ENCODE measurements at places on chromosomes 3 and 15.

- no peak for DNase-seq
Measured at GRCh38 chr3:58082047-58082446, 73.8 kb downstream of the FLNB start.

- no peak for DNase-seq
Measured at GRCh38 chr3:111246967-111247760, 175.5 kb downstream of the NECTIN3 start.

DNA sequence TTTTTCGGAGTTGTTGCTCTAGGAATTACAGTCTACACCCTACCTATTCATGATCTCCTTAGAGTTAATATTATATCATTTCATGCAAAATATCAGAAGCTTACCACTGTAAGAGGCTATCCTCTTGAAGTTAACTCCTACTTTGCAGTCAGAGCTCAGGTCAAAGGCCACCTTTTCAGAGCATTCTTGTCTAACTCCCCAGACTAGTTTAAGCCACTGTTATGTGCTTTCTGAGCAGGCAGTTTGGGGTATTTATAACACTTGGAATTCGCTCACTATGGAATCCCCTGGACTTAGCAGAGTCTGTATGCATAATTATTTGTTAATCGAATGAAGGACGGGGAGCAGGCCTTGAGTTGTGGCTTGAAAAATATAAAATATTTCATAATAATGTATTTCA lies 21.7 kb downstream of the MED12L start:
- DNase-seq, result no peak

- DNase-seq, result no peak
Measured at GRCh38 chr3:46098319-46098761, 71.1 kb upstream of the XCR1 start.

DNA sequence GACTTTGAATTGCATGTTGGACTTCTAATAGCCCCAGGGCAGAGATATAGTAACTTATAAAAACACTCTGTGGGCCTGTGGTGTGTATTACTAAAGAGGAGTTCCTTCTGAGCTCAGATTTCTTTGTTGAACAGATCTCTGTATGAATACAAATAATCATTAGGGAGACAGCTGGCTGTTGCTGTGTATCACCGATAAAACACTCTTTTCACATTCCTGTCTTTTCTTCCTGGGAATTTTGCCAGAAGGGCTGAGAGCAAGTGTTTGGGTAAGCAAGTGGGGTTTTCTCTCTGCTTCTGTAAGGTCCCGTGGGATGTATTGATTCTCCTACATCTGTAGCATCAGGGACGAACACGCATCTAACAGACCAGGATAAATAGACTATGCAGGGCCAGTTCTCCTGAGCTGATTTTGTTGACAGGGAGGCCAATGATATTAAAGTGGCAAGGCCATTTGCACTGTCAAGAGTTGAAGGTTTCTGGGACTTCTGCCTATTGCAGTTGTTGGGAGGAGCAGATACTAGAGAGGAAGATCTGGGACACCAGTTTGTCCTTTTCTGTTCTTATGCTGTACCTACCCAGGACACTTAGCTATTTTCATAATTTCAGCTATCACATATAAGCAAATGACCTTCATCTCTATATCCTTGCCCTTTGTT lies 225.9 kb upstream of the CD96 start:
- DNase-seq, result peak; percentile 68

- DNase-seq, result no peak
Measured at GRCh38 chr3:12464181-12464580, 20.1 kb upstream of the TSEN2 start.

DNA sequence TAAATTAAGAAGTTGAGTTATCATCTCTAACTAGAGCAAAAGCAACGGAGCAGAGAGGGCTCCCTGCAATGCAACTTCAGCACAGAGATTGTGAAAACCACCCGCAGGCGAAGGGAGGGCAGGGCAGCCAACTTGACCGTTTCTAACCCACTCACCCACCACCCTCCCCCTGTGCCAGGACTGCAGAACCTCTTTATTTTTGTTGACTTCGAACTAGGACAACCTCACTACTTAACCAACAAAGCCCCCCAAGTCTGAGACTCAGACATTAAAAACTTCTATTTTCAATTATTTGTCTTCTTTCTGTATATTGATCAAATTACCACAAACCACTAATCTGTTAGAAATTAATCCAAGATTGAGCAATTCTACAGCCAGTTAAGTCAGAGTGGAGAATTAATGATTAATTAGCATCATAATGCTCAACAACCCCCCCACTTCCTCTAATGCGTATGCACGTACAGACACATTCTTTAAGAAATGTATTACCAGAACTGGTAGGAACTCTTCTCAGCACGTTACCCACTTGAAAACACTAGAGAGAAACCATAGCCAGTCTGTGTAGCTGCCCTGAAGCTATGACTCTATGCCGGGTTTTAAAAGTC lies 2.0 kb downstream of the MGLL start:
- no peak for DNase-seq

DNA sequence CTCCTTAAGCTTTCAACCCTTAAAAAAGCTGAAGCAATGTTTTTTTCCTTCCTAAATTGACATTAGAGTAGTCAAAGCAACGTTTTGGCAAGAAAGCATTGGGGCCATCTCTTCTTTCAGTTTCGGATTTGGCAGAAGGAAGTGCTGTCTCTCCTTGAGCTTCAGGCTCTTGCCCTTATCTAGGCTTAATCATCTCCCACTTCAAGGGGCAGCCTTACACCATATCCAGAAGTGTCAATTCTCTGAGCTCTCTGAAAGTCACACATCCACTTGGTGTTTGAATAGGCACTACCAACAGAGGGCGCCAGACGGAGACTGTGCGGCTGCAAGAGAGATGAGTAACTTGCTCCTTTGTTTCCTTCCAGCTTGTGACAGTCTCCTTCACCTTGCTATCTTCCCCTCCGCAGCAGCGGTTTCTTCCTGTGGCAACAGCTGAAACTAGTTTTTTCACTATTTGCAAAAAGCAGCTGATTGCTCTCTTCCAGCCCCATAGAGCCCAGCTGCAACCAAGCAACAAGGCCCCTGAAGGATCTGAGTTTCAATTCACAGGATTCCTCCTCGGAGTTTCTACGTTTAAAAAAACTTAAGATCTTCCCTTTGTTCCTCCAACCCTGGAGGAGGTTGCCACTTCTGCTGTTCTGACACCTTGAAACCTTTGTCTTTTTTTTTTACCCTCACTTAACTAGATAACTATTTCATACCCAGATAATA lies 147.0 kb upstream of the SLCO3A1 start:
- DNase-seq, result peak; percentile 1

- no peak for DNase-seq
Measured at GRCh38 chr3:152084441-152085158, 184.1 kb upstream of the MBNL1 start.

GRCh38 chr3:157436583-157437291 lies at the start of gene PTX3:
TSS of gene PTX3 (plus strand) at chr3:157436850. CDS start at chr3:157436934, 84 bp downstream.
- no peak for DNase-seq

DNA sequence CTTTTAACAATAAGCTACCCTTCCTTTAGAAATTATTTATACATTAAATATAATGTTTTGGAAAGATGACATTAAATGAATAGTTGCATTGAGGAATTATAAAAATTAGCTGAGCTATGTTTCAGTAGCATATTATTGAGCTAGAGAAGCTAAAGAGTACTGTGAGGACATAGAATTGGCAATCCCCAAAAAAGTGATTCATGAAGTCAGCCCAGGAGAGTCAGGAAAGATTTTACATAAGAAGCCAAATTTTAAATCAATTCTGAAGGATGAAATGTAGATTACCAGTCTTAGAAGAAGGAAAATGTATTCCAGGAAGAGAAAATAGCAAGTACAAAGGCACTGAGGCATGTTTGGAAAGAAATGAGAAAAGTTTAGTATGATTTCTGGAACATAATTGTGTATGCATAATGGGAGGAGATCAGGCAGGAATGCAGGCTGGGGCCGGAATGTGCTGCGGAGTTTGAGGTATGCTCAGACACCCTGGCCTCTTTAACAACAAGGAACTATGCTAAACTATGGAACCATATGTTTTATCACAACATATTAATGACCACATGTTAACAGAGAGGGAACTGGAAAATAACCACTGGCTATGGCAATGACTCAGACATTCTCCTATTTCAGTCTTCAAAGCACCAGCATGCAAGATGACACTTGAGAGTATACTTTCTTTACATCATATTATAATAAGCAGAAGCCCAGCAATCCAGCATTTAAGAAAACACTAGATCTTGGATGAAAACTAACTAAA lies 103.3 kb upstream of the COL8A1 start:
- no peak for DNase-seq

DNA sequence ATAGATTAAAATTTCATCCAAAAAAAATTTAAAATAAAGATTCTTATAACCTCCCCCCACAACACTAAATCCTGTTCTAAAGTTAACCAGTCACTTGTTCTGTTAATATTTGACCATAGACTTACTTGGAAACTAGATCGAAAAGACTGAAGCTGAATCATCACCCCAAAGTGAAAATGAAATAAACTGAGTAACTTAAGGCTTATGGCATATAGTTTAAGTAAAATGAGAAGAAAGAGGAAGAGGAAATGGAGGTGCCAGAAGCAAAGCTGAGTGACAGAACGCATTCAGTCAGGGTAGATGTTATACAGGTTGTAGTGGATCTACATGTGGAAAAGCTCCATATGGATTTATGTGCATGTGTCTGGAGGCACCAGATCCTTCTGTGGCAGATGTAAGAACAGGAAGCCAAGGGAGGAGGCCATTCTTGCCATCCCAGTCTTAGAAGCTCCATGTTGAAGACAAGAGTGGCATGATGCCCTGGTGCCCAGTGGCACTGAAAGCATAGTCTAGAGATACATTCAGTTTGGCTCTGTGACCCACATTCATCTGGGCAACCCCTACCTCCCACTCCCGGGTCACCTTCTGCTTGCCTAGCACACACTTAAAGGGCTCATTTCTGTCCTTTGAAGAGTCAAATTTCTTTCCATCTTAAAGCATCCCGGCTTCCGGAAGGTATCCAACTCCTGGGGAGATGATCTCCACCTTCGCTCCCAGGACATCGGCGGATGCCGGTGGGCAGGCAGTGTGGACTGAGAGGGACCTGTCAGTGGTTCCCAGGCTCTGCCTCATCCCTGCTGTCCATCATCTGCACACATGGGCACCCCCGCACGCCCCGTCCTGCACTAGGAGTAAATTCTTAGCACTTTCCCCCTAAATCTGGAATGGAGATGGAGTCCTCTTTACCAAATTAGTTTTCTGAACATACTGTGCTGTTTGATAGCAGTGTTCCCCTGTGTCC lies 90.8 kb downstream of the NEO1 start:
- no peak for DNase-seq

- DNase-seq, result no peak
Measured at GRCh38 chr15:22939051-22939450, 41.1 kb downstream of the CYFIP1 start.

- DNase-seq, result no peak
Measured at GRCh38 chr3:152126260-152126659, 142.5 kb upstream of the MBNL1 start.

DNA sequence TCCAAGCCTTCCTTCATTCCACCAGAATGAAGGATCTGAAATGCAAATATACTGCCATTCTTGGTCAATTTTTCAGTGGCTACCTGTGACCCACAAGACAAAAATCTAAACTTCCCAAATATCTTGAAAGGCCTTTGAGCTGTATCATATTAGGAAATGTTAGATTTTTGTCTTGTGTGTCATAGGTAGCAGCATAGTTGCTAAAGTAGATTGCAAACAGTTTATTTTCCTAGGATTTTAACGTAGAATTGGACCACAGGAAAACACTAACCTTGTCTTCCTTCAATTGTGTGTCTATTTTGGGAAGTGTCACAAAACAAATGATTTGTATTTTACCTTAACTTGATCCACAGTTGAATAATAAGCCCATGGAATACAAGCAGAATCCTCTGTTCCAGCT lies 42.4 kb downstream of the CP start:
- DNase-seq, result no peak

- DNase-seq, result no peak
Measured at GRCh38 chr3:120469440-120469839, 18.6 kb upstream of the FSTL1 start.

DNA sequence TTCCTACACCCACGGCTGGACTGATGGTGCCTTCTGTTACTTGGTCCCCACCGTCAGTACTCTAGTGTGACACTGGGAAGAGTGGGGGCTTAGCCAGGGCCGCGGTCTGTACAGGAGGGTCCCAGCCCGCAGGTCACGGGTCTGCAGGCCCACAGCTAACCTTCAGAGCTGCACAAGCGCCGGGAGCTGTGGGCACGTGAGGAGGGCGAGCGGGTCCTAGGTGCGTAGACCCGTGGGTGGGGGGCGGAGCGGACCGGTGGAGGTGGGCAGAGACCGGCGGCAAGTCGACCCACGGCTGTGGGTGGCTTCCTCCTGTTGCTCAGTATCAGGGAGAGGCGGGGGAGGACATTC lies 1.2 kb downstream of the TNFAIP8L3 start:
- DNase-seq, result no peak

DNA sequence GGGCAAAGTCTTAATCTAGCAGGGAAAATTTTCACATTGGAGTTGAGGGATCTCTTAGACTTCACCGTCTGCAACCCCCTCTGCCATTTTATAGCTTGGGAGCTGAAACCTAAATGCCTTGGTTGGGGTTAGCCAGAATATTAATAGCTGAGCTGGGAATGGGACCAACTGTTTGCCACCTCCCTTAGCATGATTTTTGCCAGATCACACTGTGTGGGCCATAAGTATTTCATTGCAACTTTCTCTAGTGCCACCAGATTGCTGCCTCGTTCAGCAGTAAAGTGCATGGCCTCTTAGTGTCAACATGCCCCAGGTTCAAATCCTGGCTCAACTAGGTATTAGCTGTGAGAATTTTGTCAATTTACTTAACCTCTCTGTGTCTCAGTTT lies 55.9 kb upstream of the ABHD17C start:
- no peak for DNase-seq

DNA sequence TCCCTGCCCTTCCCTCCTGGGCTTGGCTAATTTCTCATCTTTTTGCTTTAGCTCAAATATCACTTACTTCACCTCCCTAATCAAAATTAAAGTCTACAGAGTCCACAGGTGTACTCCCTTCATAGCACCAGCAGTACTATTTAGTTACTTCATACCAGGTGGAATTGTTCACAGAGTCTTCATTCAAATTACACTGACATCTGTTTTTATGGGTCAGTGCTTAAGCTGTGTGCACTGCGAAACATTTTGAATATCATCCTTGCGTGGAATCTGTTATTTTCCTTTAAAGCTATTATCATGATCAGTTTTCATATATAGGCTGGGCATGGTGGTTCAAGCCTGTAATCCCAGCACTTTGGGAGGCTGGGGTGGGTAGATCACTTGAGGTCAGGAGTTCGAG lies 2.7 kb upstream of the SERF2 start:
- no peak for DNase-seq

Data from NCI-H1105 (cell line).